ENCODE measurements at places on chromosomes 2 and 18. TPM values are rescaled to one million over a fixed set of nuclear protein-coding genes. Genes with fewer than 3 reads are reported as not detected.

DNA sequence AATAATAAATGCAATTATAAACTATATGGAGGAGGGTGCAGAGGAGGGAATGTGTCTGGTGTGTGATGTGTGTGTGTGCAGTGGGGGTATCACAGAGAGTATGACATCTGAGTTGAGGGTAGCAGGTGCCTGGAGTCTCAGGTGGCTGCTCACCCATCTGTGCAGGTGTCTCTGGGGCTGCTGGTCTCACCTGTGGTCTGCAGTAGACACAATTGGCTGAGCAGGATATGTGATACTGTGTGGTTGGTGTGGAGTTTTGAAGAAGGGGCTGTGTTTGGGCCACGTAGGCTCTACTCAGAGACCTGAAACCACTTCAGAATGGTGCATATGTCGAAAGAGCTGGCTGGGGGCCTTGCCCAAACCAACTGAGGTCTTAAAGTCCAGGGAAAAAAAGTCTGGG is 17.0 kb downstream of the FABP1 start:
- no peak for DNase-seq

GRCh38 chr2:99356853-99357252 is 19.7 kb downstream of the EIF5B start:
- no peak for DNase-seq

Gene SCN3A
- total RNA-seq: 13.2 TPM

DNA sequence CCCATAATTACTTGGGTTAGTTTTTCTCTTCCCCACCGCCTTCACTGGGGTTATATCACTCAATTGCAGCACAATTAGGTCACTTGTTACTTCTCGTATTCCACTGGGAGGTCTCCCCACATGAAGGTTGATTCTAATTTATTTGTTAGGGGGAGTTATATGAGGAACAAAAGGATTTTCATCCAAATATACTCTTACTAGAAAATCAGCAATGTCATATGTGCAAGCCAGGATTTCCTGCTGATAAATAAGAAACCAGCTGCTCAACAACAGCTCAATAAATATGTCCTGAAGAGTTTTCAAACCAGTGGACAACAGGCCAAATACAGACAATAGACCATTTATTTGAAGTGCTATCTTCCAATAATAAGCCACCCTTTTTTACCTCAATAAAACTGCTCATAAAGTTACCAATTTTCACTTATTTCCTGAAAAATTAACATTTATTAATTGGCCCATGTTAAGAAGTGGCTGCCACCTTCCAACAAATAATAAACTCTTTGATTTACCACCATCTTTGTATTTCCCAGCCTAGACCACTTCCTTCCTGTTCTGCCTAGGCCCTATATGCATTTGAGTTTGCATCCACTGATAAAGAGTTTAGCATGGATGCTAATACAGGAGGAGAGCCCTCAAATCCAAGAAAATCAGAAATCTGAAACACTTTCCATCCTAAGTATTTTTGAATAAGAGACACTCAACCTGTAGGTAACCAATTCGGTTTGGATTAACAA is 184.4 kb upstream of the SLC39A10 start:
- DNase-seq: no peak

Gene SH2D6
- total RNA-seq: 0.27 TPM

GRCh38 chr2:219829667-219830352 is 202.4 kb downstream of the SLC4A3 start:
- DNase-seq: no peak

- no peak for DNase-seq
Observed at GRCh38 chr18:62979176-62979575, 263.8 kb downstream of the PHLPP1 start.

Gene LTBP1
- 60.9 TPM for total RNA-seq

- DNase-seq: no peak
Observed at GRCh38 chr2:98471402-98472131, 26.9 kb downstream of the INPP4A start.

GRCh38 chr18:25648716-25649260 is 296.8 kb upstream of the ZNF521 start:
- DNase-seq: no peak

GRCh38 chr2:65031341-65032018 is 24.7 kb upstream of the CEP68 start:
- DNase-seq: no peak
